Fibroblast of skin of left biceps (primary cell): ENCODE measurements at places on chromosomes 4 and X.

DNA sequence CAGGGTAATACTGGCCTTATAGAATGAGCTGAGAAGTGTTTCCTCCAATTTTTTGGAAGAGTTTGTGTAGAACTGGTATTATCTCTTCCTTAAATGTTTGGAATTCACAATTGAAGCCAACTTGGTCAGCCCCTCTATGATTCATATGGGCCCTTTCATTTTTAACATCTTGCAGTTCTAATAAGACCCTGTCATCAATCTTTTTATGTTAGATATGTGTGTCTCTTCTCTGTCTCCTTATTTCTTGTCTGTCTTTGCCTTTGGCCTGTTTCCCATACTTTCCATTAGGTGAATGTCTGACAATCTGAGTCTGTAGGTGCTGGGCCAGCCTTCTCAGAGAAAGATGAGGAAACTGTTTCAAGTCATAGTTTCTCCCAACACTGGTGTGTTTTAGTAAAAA lies 88.7 kb downstream of the SLC16A2 start:
- no peak for DNase-seq

DNA sequence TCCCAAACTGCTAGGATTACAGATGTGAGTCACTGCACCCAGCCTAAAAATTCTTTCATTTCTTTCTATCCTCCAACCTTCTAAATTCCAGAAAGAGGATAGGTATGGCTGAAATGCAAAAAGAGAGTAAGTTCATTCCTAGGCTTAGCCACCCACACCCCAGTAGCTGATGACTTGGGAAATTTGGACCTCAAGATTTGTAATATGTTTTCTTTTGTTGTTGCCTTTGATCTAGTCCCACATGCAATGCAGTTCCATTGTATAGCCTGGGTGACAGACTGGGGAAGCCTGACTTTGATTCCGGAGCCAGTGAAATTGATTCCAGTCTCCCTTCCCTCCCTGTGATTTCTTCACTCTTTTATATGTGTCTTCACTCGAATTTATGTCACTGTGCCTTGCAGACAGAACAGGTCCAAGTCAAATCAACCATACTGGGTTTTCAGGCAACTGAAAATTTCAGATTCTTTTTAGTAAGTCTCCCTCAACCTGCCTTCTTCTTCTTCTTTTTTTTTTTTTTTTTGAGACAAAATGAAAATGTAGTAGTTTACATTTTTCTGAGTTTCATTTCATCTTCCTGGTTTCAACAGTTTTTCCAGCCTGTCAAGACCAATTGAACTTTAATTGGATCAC lies 176.2 kb upstream of the RBPJ start:
- no peak for DNase-seq

GRCh38 chr4:53916431-53916889 lies 147.9 kb downstream of the CHIC2 start:
- DNase-seq = no peak

DNA sequence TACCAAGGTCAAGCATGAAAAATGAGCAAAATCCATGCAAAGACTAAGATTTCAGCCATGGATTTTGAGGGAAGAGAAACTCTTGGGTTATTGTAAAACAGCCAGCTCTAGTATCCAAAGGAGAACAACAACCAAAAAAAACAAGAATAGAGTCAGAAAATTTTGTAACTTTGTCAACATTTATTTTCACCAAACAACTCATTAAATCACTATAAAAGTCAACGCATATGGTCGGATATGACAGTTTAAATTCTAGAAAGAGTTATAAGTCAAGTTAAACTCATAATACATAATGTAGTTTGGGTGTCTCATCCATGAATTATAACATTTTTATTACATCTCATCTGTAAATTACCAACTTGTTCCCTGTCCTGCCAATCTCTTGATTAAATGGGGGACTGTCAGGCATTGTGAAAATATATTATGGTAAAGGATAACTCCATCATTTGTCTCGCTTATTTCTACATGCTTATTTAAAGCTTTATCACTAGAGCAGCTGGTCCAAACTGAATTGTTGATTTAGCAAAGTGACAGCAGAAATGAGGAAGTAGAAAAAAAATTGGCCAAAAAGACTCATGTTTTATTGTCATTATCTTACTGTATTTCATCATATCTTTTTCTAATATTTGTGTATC lies 224.8 kb upstream of the NOCT start:
- no peak for DNase-seq

GRCh38 chrX:10326578-10326977 lies 169.8 kb downstream of the CLCN4 start:
- no peak for DNase-seq

GRCh38 chr4:96558466-96558865 lies 718.6 kb downstream of the PDHA2 start:
- no peak for DNase-seq

GRCh38 chr4:10013722-10014121 lies 7.6 kb downstream of the SLC2A9 start:
- DNase-seq = no peak

- DNase-seq = no peak
These were observed 1022.4 kb upstream of the DIAPH2 start for GRCh38 chrX:95662200-95662599.

DNA sequence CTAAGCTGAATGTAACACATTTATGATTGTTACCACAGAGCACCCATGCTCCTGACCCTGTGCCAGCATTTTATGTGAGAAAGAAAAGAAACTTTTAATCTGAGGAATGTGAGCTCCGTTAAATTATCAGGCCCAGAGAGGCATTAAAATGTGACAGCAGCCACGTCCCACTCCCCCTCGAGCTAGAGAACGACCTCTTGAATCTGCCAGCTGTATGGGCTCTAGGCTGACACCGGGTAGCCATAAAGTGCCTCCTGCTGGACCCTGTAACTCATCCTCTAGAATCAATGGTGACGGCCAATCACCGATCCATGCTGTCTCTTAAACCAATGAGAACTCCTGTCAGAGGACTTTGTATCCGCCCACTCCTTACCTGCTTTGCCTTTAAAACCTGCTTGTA lies 110.2 kb upstream of the ADRA2C start:
- no peak for DNase-seq

- DNase-seq = no peak
These were observed 15.5 kb upstream of the HELT start for GRCh38 chr4:185002784-185003183.

GRCh38 chr4:102525097-102525496 lies 23.9 kb downstream of the NFKB1 start:
- no peak for DNase-seq

- no peak for DNase-seq
These were observed 71.8 kb downstream of the FBXO8 start for GRCh38 chr4:174211622-174212044.

- DNase-seq = no peak
These were observed 19.7 kb upstream of the GPM6B start for GRCh38 chrX:13836575-13836974.

GRCh38 chr4:16785793-16786527 lies 112.5 kb downstream of the LDB2 start:
- DNase-seq = no peak

DNA sequence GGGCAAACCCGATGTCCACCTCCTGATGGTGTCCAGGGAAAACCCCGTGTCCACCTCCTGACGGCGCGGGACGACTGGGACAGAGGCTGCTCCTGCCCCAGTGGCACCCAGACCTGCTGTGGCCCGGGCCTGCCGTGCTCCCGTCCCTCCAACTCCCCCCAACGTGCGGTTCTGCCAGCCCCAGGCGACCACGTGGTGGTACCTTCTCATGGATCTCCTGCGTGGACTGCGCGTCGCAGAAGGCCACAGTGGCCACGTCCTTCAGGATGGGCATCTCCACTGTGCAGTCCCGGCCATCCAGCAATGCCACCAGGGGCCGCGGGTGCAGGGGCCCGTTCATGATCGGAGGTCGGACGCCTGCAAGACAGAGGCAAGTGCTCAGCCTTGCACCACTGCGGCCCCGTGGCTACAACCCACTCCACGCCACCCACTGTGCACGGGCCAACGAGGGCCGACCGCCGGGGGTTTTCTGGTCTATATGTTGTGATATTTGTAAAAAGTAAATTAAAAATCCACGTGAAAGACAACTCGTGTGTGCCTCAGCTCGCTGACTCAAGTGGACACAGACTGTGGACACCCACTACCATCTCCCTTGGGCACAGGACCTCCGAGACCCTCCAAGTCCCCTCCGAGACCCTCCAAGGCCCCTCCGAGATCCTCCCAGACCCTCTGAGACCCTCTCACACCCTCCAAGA lies 10.8 kb downstream of the CTBP1 start:
- no peak for DNase-seq

- no peak for DNase-seq
These were observed 451 bp downstream of the SOD3 start for GRCh38 chr4:24795666-24796381.

GRCh38 chr4:74608151-74608949 lies 163.4 kb downstream of the AREG start:
- no peak for DNase-seq
